ENCODE measurements at places on chromosomes 6 and 20.

- DNase-seq = no peak
Measured at GRCh38 chr6:87671555-87672029, 30.4 kb downstream of the AKIRIN2 start.

DNA sequence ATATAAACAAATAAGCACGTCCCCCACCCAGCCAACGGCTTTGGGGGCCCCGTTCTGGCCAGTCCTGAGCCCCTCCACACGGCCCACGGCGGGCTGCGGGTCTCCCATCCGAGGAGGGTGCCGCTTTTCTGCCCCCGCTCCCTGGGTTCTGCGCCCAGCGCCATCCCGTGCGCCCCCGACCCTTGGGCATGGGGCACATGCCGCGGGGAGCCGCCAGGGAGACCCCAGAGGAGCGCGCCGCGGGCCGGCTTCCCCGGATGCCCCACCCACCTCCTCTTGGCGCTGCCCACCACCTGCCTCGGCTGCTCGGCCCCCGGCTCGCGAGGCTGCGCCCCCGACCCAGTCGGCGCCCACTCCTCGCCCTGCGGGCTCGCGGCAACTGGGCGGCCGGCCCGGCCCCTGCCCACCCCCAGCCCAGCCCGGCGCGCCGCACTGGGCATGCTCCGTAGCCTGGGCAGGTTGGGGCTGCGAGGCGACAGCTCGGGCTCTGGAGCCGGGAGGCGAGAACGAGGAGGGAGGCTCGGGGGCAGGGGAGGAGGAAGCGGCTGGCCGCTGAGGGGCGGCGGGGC lies 570 bp upstream of the PLCB4 start:
- DNase-seq = peak; percentile 74

- DNase-seq = no peak
Measured at GRCh38 chr6:107638493-107638892, 148.6 kb downstream of the SOBP start.

GRCh38 chr6:73107016-73107415 lies 118.3 kb downstream of the KHDC1L start:
- no peak for DNase-seq

- no peak for DNase-seq
Measured at GRCh38 chr6:169990095-169991030, 238.9 kb downstream of the ERMARD start.
